Smooth muscle cell of the umbilical artery (primary cell): ENCODE measurements at places on chromosomes 4 and X. TPM values are rescaled to one million over a fixed set of nuclear protein-coding genes. Genes with fewer than 3 reads are reported as not detected.

The KLHL4 gene
- total RNA-seq, result 6.8 and 7.1 TPM in 2 replicates

The DUX4 gene
- total RNA-seq, result not detected in 2 replicates

The HELT gene
- not detected in 2 replicates for total RNA-seq

The LRIT3 gene
- under 0.01 and 0.05 TPM in 2 replicates for total RNA-seq

The MMRN1 gene
- 0.42 and 1.2 TPM in 2 replicates for total RNA-seq

The KDM5C gene
- 142 and 160 TPM in 2 replicates for total RNA-seq

The EDA gene
- under 0.01 and 0.23 TPM in 2 replicates for total RNA-seq

The PLXNB3 gene
- total RNA-seq, result 6.2 and 24.6 TPM in 2 replicates

The CT45A10 gene
- total RNA-seq, result not detected in 2 replicates

The PLRG1 gene
- total RNA-seq, result 77.2 and 114 TPM in 2 replicates

The RIPPLY1 gene
- total RNA-seq, result not detected in 2 replicates

The IDUA gene
- total RNA-seq, result 28.2 and 29.4 TPM in 2 replicates

The TMEM128 gene
- total RNA-seq, result 15.1 and 18.4 TPM in 2 replicates

The SPIN3 gene
- total RNA-seq, result 7.9 and 11.3 TPM in 2 replicates

The FAAH2 gene
- under 0.01 and 0.05 TPM in 2 replicates for total RNA-seq

The HPF1 gene
- total RNA-seq, result 23.8 and 26.2 TPM in 2 replicates

The ZNF280C gene
- total RNA-seq, result 2.4 and 4.1 TPM in 2 replicates

The PCSK1N gene
- 1.1 and 1.2 TPM in 2 replicates for total RNA-seq

The CT47B1 gene
- total RNA-seq, result not detected in 2 replicates

The MAGEH1 gene
- 23.8 and 53.2 TPM in 2 replicates for total RNA-seq

The SYP gene
- 0.30 and 0.32 TPM in 2 replicates for total RNA-seq

The GPR82 gene
- not detected in 2 replicates for total RNA-seq

The FRMD7 gene
- total RNA-seq, result under 0.01 and 0.05 TPM in 2 replicates

The PTPN13 gene
- total RNA-seq, result 46.9 TPM in 2 replicates

The ADH6 gene
- total RNA-seq, result not detected in 2 replicates

The SPANXN4 gene
- not detected in 2 replicates for total RNA-seq

The CXCL5 gene
- 9.1 and 17.2 TPM in 2 replicates for total RNA-seq

The SYTL5 gene
- total RNA-seq, result 0.55 and 0.89 TPM in 2 replicates

The CT45A1 gene
- not detected in 2 replicates for total RNA-seq

The IRS4 gene
- not detected in 2 replicates for total RNA-seq

The MAGEA11 gene
- total RNA-seq, result not detected in 2 replicates

The GYPA gene
- total RNA-seq, result not detected in 2 replicates

The NR3C2 gene
- 1.8 TPM in 2 replicates for total RNA-seq

The CORIN gene
- 0.23 TPM in 1 of 2 replicates, not detected in the other for total RNA-seq

The ZNF185 gene
- total RNA-seq, result 2.4 and 21.3 TPM in 2 replicates

The SLC38A5 gene
- total RNA-seq, result 30.6 and 61.8 TPM in 2 replicates

The GPRASP3 gene
- total RNA-seq, result 5.4 and 5.6 TPM in 2 replicates

The TMSB15A gene
- 2.4 and 6.9 TPM in 2 replicates for total RNA-seq

The FRAS1 gene
- total RNA-seq, result 3.9 and 5.3 TPM in 2 replicates

The NPY2R gene
- not detected in 2 replicates for total RNA-seq

The USP27X gene
- 3.6 TPM in 2 replicates for total RNA-seq

The SLC25A43 gene
- total RNA-seq, result 13.4 and 26.6 TPM in 2 replicates

The PRKG2 gene
- total RNA-seq, result under 0.01 and 0.05 TPM in 2 replicates

The NIPAL1 gene
- 0.59 and 2.7 TPM in 2 replicates for total RNA-seq

The ENPP6 gene
- not detected in 2 replicates for total RNA-seq
